ENCODE measurements at places on chromosomes 16 and 17.
A peak's percentile ranks its signal among the peaks of the same experiment; 100 is the strongest.

DNA sequence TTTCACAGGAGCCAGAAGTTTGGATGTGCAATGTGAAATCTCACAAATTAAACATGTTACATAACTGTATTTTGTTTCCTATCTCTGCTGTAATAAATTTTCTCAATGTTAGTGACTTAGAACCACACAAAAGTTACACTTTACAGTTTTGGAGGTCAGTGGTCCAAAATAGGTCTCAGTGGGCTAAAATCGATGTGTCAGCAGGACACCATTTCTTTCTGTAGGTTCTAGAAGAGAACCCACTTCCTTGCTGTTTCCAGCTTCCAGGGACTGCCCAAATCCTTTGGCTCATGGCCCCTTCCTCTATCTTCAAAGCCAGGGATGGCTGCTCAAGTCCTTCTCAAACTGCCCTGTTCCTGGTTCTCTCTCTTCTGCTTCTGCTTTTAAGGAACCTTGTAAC is 252.7 kb downstream of the WWOX start:
- no peak for DNase-seq

- no peak for DNase-seq
Observed at GRCh38 chr17:7881276-7882054, 7.1 kb upstream of the CHD3 start.

GRCh38 chr17:31275116-31275515 is 21.9 kb downstream of the OMG start:
- DNase-seq = no peak

DNA sequence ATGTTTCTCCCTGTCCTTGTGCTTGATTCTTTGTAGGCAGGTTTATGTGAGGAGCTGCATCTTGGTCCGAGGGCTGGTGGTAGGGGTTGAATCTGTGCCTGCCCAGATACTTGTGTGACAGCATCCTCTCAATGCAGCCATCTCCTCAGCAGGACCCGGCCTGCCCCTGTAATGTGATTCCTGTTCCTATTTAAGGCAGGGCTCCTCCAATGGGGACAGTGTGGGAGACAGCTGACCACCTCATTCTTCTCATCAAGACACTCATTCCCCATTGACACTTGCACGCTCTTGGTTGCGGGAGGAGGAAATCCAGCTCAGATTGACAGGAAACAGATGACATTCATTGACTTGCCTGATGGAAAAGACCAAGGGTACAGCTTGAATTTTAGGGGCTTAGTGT is 384.5 kb downstream of the CPPED1 start:
- DNase-seq = no peak

GRCh38 chr17:74082886-74083285 is 120.6 kb upstream of the RPL38 start:
- no peak for DNase-seq

GRCh38 chr17:68733241-68734176 is 132.3 kb upstream of the FAM20A start:
- no peak for DNase-seq

DNA sequence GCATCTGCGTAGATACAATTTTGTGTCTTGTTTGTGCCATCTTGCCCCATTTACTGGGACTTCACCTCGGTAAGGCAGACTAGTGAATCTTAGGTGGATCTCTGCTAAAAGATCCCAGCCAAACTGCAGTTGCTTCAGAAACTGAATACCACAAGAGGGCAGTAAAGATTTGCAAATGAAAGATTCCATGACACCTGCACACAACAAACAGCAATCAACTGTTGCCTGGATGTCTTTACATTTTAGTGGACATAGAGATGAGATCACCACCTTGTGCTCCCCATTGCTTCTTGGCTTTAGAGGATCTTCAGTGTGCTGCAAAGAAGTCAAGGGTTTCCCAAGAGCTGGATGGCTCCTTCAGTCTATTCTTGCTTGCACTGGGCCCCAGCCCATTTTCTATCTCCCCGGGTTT is 119.2 kb upstream of the CACNG5 start:
- peak; percentile 64 for DNase-seq
